CD4-positive, alpha-beta T cell treated with Interleukin-17A for 1 hour (primary cell): ENCODE measurements at places on chromosomes 7 and 10.

DNA sequence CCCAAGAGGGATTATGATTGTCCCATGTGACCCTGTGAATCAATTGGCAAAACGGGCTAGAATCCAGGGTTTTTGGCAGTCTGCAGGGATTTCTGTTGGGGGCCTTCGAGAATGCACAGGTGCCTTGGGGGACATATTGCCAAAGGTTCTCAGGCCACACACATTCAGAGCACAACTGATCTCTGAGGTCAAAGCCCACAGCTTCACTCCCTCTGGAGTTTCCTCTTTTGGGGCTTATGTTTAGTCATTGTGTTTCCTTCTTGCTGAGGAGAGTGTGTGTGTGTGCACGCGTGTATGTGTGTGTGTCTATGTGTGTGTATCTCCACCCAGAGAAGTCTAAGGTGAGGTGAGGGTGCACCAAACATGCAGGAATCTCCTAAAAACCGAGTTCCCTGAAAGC lies 8.8 kb downstream of the PPIF start:
- DNase-seq = no peak

DNA sequence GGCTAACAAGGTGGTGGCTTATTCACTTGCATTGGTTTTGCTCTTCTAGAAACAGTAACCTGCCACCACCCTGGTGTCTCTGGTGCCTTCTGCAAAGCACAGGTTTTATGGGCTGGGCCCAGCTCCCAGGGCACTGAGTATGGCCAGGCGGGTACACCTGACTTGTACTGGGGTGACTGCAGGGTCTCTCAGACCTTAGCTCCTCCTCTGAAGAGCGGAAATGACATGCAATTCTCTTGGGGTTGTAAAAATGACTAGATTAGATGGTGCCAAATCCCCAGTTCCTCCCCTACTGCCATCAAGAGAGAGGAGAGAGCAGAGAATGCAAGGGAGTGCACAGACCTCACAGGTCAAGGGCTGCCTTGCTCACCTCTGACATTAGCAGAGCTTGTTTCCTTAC lies 14.7 kb downstream of the ESYT2 start:
- peak; percentile 75 for DNase-seq

GRCh38 chr7:4765776-4766490 lies 9.5 kb upstream of the AP5Z1 start:
- DNase-seq = no peak

DNA sequence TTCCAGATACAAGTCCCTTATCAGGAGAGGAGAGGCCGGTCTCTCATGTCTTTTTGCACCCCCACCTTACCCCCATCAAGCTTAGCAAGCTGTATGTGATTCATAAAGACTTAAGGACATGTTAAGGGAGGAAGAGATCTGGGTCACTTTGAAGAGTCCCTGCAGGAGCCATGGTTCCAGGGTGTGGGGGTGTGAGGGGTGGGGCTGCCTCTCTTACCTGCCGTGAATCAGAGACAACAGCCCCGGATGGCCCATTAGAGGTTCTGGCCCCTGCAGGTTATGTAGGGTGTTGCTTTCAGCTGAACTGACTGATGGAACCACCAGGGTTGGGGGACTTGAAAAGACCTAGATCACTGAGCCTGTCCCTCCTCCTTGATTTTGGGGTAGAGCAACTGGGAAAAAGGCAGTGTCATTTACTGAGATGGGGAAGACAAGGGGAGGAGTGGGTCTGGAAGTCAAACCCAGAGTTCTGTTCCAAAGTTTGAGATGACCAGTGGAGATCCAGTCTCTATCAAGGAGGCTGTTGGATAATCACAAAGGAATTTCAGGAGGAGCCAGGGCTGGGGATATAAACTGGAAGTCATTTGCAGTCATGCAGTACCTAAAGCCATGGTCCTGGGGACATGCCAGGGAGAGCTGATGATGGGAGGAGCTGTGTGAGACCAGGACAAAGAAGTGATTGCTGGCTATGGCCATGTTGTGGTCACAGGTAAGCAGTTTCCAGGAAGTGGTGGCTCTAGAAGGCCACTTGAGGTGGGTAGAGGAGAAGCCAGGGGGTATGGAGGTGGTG lies 23.1 kb downstream of the ADAMTS14 start:
- DNase-seq = no peak

- DNase-seq = no peak
Measured at GRCh38 chr7:141456298-141456697, 94.9 kb upstream of the AGK start.

DNA sequence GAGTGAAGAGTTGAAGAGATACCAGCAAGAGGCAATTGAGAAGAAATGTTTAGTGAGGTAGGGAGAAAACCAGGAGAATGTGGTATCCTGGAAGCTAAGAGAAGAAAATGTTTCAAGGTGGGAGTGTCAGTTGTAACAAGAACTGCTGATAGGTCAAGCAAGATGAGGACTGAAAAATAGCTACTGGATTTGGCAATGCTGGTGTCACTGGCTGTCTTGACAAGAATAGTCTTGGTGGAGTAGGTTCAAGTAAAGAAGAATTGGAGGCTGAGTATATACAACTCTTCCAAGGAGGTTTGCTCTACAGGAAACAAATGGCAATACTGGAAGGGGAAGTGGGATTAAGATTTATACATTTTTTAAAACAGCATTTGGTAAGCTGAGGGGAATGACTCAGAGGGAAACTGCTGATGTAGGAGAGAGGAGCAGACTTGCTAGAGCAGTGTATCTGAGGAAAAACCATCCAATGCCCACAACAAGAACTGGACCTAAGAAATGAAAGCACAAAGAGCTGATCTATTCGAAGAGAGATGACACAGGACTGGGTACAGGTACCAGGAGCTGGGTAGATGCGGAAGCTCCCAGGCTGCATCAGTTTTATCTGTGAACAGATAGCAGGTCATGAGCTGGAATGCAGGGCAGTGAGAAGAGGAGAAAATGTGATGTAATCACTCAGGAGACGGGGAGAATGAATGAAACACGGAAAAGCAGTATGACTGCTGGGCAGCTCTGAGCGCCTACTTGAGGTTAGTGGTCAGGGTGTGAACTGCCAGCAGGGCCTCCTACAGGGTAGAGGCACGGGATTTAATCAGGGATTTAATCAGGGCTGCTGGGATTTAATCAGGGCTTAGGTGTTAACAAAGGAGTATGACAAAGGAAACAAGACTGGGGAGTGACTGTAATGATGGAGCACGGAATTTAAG lies 34.5 kb downstream of the FAM25A start:
- no peak for DNase-seq

GRCh38 chr10:61918140-61918539 lies 16.6 kb downstream of the ARID5B start:
- no peak for DNase-seq

GRCh38 chr7:96700516-96700915 lies 9.1 kb downstream of the SEM1 start:
- no peak for DNase-seq

- DNase-seq = no peak
Measured at GRCh38 chr7:53744403-53744760, 708.9 kb downstream of the POM121L12 start.

DNA sequence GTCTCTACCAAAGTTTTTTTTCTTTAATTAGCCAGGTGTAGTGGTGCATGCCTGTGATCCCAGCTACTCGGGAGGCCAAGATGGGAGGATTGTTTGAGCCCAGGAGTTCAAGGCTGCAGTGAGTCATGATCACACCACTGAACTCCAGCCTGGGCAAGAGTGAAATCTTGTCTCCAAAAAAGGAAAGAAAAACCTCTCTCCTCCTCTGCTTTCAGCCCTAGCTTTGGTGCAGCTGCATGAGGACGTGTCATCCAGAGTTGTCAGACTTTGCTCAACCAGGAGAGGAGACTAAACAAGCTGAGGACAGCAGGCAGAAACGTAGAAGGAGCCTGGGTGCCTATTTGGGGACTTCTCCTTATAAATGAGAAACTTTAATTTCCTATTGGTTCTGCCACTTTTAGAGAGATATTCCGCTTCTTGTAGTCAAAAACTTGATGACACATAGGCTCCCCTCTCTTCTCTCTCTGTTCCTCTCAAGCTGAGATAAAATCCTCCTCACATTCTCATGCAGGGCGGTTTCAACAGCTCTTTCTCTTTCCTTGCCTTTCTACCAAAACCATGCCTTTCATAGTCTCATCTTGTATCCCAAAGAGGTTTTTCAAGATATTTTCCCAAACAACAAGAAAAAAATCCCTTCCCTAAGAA lies 205.4 kb downstream of the ARHGAP12 start:
- DNase-seq = no peak

DNA sequence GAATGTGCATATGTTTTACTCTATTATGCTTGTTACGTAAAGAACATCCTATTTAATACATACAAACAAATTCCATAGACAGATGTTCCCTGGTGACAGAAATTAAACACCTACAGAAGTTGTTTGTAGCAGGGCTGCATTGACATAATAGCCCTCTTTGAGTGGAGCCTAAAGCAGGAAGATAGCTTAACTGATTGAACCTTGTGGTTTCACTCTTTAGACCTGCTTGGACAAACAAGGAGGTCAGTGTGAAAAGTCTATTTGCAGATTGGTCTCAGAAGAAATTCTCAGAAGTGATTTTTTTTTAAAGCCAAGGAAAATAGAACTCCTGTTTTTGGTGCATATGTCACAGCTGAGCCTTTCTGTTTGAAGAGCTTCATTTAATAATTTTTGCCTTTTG lies 121.3 kb downstream of the PPP1R9A start:
- DNase-seq = no peak

DNA sequence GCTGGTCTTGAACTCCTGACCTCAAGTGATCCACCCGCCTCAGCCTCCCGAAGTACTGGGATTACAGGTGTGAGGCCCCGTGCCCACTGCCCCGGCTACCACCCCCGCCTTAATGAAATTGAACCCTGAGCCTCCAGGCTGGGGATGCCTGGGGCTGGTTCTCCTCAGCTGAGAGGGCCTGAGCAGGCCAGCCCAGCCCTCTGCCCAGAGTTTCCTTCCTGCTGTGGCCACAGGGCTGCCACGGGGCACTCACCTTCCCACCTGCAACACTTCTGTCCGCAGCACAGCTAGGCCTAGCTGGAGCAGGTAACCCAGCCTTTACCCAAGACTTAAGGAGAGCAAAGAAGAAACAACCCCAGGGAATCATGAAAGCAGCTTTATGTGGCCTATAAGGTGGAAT lies 78.1 kb upstream of the ANLN start:
- DNase-seq = no peak

GRCh38 chr7:102192790-102193189 lies 93.9 kb upstream of the SH2B2 start:
- DNase-seq = no peak

- DNase-seq = no peak
Measured at GRCh38 chr10:123858077-123858681, 33.4 kb downstream of the CPXM2 start.

GRCh38 chr10:109846832-109847231 lies 76.5 kb downstream of the XPNPEP1 start:
- no peak for DNase-seq

DNA sequence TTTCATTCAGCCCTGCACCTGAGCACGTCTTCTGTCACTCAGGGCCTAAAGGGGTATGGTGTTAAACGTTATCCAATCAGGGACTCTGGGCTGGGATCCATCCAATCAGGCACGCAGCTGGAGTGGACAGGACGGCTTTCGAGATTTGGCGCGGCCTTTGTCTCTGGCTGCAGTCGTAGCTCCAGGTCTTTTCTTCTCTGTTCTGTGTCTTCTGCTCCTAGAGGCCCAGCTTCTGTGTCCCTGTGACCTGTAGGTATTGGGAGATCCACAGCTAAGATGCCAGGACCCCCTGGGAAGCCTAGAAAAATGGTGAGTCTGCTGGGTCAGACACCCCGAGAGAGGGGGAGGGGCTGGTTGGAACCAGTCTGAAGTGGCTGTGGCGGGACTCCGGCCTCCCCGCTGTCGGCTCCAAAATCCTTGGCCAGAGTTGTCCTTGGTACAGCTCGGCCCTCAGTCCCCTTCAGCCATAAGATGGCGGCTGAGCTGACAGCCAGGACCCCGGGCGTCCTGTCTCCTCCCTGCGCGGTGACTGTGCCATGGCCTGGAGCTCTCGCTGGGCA lies 11.7 kb upstream of the ZNF680 start:
- DNase-seq = no peak

- DNase-seq = no peak
Measured at GRCh38 chr7:104161244-104161643, 46.6 kb downstream of the ORC5 start.

DNA sequence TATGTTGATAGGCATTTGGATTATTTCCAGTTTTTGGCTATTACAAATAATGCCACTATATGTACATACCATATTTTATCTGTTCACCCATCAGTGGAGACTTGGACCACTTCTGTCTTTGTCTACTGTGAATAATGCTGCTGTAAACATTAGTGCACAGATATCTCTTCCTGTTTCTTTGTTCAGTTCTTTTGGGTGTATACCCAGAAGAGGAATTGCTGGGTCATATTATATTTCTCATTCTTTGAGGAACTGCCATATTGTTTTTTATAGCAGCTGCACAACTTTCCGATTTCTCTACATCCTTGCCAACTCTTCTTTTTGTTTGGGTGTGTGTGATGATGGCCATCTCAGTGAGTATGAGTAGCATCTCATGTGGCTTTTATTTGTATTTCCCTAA lies 218.0 kb downstream of the LRMDA start:
- DNase-seq = no peak

- no peak for DNase-seq
Measured at GRCh38 chr7:45196374-45196773, 38.8 kb downstream of the RAMP3 start.

- no peak for DNase-seq
Measured at GRCh38 chr7:15334536-15335263, 227.1 kb downstream of the AGMO start.

DNA sequence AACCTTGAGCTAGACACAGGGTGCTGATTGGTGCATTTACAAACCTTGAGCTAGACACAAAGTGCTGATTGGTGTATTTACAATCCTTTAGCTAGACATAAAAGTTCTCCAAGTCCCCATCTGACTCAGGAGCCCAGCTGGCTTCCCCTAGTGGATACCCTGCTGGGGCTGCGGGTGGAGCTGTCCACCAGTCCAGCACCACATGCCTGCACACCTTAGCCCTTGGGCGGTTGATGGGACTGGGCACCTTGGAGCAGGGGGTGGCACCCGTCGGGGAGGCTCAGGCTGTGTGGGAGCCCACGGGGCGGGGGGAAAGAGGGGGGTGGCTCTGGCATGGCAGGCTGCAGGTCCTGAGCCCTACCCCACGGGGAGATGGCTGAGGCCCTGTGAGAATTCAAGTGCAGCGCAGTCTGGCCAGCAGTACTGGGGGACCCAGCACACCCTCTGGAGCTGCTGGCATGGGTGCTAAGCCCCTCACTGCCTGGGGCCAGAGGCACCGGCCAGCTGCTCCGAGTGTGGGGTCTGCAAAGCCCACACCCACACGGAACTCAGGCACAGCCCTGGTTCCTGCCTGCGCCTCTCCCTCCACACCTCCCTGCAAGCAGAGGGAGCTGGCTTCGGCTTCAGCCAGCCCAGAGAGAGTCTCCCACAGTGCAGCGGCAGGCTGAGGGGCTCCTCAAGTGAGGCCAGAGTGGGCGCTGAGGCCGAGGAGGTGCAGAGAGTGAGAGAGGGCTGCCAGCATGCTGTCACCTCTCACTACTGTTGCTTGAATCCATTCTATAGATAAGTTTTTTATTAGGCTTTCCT lies 369.8 kb upstream of the SMIM30 start:
- no peak for DNase-seq

- no peak for DNase-seq
Measured at GRCh38 chr10:78672918-78673317, 395.8 kb upstream of the ZMIZ1 start.
